ENCODE measurements at places on chromosomes 11 and 22.

GRCh38 chr22:33104147-33104854 lies 46.1 kb upstream of the SYN3 start:
- DNase-seq, result no peak

- peak; percentile 24 for DNase-seq
These were observed 8.0 kb downstream of the TUBGCP6 start for GRCh38 chr22:50236731-50237409.

DNA sequence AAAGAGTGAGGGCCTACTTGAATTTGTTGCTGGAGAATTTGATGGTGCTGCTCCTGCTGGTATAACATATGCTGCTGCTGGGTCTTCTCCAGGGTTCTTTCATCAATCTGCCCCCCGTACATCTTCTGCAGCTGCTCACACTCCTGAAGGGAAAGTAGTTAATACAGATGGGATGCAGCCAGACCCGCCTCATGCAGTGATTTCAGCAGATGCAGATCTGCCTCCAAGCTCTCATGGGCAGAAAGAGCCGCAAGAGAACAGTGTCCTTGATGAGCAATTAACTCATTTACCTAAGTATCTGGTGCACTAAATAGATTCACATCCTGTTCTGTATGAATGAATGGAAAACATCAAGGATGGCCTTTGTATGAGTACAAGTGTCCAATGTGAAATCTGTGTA lies 24.8 kb upstream of the APOA1 start:
- DNase-seq, result no peak

DNA sequence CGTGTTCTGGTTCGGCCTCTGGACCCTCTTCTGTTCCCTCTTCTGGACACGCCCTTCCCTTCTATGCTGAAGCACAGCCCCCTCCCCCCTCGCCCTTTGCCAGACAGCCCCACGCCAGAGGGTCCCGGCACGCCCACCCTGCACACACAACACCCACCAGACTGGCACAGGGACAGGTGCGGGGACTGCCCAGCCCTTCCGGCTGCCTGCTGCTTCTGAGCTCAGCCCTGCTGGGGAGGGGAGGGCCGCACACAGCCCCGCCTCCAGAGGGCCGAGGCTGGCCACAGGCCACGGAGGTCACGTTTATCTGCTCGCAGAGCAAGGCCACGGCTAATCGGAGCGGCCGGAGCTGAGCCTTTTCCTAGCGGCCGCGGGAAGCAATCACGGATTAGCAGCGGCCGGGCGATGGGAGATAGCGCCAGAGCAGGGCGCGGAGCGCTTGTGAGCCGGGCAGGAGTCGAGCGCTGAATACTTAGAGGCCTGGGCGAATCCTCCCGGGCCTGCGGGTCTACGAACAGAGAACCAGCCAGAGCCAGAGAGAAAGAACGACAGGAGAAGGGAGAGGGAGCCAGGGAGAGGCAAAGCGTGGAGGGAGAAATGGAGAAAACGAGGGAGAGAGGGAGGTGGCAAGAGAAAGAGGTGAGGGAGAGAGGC lies 21.5 kb downstream of the OTUB1 start:
- peak; percentile 76 for DNase-seq

DNA sequence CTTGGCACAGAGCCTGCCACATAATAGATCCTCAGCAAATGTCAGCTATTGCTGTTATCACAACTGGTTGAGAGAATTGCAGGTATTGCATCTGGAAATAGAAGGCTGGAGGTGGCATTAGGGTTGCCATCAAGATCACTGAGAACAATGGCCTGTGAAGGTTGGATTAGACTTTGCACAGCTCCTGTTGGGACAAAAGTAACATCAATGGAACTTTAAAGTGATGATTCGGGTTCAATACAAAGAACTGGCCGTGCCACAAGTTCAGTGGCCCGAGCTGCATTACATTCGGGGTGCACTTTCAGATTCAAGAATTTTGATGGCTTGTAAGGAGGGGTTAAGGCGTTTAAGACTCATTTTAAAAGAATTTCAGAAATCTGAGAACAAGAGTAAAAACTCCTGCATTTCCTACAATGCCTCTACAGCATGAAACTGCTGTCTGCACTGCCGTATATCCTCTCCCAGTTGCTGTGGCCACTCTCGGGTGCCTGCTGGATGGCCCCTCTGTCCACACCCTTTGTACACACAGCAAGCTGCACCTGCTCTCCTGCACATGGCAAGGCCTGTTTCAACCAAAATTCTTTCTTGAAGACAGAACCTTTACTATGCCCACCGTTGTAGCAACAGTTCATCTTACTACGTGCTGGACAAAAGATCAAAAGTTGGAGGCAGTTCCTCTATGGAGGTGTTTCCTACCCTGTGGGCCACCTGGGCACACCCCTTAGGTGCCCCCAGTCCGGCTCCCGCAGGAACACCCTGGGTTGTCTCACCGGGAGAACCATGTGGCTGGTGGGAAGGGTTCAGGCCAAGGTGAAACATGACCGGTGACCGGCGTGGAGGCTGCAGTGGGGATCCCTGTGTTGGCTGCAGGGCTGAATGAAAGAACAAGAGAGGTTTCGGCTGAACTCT lies 17.5 kb upstream of the SHANK2 start:
- DNase-seq, result no peak

DNA sequence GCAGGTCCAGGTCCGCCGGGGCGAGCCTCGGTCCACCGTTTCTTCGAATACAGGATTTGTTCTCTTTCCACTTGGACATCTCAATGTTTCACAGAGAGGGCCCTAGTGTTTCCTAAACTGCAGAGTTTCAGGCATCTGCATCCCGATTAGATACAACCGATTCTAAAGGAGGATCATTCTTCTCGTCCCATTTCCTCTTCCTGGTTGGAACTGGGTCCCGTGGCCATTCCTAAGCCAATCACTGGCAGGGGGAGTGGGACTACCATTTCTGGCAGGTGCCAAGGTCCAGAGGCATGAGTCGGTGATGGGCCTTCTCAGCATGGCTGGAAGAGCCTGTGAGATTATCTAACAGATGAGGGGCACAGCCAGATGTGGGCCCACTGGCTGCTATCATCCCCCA lies 68.9 kb downstream of the ELFN2 start:
- no peak for DNase-seq

- DNase-seq, result peak; percentile 54
These were observed 657 bp downstream of the IGHMBP2 start for GRCh38 chr11:68904248-68904847.

DNA sequence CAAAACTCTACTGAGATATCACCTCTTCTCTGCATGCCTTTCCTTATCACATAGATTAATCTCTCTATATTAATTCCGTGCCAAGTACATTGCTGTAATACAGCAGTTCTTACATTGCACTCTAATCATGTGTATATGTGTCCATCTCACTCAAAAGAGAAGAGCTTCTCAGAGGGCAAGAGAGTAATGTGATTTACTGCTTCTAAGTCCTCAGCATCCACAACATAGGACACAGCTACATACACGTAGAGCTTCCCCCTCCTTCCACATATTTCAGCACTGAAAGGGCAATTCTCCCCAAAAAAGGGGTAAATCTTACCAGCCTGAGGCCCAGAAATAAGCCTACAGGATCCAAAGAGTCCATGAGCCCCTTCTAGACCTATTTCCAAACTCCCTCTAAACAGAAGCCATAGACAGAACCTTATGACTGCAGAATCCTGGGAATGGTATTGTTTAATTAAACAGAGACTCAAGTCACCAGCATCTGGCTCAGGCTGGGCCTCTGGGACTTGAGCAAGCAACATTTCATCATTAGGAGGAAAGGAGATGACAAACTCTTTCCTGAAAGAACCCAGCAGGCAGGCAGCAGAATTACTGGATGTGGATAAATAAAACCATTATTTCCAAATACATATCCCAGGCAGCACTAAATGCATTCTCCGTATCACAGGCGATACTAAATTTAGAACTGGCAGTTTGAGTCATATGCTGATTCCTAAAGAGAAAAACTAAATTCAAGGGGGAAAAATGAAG lies 87.2 kb downstream of the KCNC1 start:
- peak; percentile 24 for DNase-seq

DNA sequence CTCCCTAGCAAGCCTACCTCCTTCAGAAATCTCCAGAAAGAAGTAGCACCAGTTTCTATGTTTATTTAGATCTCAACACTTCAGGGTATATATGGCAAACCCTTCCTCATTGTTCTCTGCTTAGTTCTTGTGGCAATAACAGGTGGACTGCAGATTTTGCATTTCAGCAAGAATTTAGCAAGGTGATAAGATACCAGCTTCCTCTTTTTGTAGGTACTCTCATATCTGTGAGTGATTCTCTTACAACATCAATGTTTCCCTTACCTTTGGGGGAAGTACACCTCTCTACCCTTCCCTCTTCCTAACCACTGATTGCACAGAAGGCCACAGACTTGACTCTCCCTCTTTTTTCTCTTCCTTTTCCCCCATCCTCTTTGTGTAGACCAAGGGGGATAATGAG lies 230.9 kb upstream of the SESN3 start:
- DNase-seq, result no peak

DNA sequence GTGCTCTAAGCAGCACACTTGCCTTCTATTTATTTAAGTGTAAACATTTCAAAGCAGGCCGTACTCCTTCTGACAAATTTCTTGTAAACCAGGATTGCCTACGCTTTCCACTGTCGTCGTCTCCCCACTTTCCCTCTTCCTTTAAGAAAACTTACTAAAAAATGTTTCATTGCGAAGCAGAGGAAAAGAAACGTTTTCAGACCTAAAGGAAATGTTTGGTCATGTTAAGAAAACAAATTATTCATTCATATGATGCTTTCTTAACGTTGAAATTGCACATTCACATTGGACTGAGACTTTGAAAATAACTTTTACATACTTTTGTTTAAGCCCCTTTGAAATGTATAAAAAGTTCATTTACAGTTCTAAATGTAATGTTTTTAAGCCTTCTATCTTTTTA lies 106.0 kb downstream of the EMSY start:
- DNase-seq, result no peak

DNA sequence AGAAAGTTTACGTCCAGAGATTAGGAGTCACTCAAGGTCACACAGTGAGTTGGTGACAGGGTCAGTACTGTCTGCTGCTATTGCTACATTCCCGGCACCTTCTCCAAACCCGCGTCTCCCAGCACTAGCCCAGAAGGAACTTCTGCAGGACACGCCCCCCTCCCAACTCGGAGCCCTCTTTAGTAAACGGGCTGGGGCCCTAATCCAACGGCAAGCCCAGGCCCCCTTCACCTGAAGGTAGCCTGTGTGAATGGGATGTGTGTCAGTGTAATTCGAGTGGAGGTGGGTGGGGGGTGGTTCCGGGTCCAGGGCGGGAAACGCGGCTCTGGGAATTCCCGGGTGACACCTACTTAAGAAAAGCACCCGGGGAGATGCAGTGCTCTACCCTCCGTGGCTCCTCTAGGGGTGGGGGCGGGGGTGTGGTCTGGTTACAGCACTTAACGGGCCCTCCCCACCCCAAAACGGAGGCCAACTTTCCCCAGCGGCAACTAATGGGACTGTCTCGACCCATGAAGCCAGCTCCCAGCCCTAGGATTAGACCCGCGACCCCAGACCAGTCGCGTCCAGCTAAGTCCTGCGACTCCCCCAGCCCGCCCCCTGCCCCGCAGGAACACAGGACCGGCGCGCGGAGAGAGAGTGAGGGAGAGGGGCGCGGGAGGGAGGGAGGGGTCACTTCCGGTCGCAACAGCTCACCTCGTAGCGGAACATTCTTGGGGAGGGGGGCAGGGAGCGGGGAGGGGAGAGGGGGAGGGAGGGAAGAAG lies 468 bp downstream of the PATL1 start:
- DNase-seq, result peak; percentile 94

- no peak for DNase-seq
These were observed 18.8 kb upstream of the MGAT3 start for GRCh38 chr22:39437791-39438704.

DNA sequence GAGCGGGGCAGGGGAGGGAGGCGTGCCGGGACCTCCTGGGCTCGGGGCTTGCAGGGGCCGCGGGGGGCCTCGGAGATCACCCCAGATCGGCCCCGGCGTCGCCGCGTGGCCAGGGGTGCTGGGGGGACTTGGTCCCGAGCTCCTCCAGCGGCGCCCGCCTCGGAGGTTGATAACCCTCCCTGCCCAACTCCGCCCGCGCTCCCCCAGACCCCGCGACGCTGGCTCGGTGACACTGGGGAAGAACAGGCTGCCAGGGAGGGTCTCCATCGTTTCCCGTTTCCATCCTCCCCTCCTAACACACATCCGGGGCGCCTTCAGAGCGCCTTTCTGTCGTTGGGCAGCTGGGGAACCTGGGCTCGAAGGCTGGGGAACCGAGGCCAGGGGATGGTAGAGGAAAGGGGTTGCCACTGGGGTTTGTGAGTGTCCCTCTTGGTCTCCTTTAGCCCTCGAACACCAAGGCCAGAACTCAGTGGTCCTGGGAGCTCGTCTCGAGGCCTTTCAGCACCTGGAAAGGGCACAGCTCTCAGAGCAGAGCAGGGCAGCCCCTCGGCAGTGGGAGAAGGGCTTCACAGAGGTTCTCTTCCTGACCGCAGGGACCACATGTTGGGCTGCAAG lies 431 bp downstream of the SLC37A2 start:
- DNase-seq, result no peak

DNA sequence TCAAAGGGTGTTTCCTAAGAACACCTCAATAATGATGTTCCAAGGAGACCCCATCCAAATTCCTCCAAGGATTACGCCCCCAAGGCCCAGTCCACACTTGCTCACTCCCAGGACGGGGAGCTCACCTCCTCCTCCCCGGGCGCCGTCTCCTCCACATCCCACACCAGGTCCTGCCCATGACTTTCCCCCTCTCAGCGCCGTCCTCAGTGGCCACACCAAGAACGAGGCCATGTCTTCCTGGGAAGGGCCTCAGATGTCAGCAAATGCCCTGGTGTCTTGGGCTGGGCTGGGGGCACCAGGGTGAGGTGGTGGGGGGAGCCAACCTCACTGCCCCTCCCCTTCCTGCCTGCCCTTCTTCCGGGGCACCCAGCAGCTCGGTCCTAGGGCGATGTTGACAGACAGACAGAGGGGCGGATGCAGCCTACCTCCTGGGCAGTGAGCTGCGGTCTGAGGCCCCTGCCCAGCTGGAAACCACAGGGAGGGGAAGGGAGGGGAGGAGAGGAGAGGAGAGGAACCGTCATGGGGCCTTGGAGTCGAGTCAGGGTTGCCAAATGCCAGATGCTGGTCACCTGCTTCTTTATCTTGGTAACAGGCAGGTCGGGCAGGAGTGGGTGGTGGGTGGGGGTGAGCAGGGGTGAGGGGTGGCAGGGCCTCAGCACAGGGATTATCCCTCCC lies at the start of the genes C11orf21 and TSPAN32:
TSS of gene C11orf21 (minus strand) at position 288 of the 675 bp plus-strand sequence. CDS start at position 178, 110 bp downstream.
TSS of gene TSPAN32 (plus strand) at position 383 of the 675 bp plus-strand sequence. CDS start at position 520, 137 bp downstream.
- peak; percentile 77 for DNase-seq

GRCh38 chr11:119533921-119534736 lies 111.2 kb upstream of the THY1 start:
- DNase-seq, result peak; percentile 90

- DNase-seq, result no peak
These were observed 587.7 kb downstream of the OPCML start for GRCh38 chr11:132944569-132944944.

- DNase-seq, result peak; percentile 21
These were observed 16.0 kb downstream of the CAPRIN1 start for GRCh38 chr11:34067383-34068065.

GRCh38 chr11:33262011-33262645 lies 4.9 kb downstream of the HIPK3 start:
- DNase-seq, result peak; percentile 30

Data from suppressor macrophage treated with lipopolysaccharide for 4 hours (primary cell).